ENCODE measurements at places on chromosomes 3 and 15.
A peak's percentile ranks its signal among the peaks of the same experiment; 100 is the strongest.

DNA sequence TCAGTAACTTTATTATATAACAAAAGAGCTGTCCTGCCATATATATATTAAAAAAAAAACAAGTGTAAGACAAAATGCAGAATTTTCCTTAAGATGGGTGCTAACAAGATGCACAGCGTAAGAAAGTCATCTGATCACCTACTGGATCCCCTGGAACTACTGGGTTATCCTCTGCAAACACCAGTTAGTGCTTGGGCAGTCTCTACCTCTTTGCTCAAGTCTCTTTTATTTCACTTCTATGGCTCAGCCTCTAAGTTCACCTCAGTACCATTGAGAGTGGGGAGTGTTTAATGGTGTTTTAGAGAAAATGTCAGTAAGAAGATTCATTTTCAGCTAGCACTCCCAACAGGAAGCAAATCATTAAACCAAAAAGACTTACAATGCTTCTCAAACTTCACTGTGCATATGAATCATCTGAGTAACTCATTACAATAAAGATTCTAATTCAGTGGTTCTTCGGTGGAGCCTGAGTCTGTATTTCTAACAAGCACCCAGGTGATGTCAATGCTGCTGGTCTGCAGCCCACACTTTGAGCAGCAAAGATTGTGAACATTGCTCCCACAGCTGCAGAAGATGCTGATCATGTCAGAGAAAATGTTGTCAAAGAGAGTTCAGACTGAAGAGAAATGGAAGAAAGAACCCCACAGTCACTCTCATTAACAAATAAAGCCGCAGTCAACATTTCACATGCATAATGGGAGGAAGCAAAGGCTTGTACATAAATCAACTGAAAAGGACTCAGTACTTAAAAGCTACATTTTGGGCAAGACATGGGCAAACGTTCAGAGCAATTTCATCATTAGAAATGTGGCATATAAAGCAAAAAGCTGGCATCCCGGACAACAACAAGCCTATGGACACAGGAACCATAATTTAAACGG is 227.1 kb upstream of the ATP11B start:
- no peak for DNase-seq

DNA sequence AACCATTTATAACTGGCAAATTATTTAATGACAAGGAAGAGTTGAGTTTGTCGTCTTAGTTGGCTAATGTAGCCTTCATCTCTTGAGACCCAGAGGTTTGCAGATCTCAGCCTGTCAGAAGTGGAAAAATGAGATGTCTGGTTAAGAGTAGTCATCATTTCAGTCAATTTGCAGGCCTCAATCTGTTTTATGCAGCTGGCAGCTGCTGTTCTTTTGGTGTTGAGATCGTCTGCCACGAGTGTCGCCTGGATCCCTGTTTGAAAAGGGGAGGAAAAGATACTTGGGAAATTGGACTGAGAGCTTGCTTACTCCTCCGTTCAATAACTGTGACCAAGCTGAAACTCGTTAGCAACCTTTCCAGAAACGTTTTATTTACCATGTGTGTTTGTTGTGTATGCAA is 2.3 kb downstream of the PHLDB2 start:
- no peak for DNase-seq

DNA sequence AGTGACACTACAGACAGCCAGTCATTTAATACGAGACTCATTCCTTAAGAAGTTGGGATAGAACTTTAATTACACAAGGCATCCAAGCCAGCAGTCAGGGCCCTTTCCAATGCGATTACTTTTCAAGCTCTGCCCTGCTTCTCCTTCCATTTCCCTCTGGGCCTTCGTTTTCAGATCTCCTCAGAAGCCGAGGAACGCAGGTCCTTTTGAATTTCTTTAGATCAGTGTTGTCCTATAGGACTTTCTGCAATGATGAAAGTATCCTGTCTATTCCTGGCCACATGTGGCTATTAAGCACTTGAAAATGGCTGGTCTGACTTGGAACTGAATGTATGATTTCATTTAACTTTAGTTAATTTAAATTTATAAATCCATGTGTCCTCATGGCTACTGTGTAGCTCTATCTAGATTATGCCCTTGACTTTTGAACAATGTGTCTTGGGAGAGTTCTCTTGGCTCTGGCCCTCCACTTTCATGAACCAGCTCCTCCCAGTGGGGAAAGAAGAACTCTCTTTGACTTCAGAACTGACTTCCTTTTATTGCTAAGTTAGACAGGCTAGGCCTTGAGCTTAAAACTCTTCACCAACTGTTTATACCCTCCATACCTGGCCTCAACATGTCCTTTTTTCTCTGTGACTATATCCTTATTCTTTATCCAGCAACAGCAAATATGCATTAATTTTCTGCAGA is 22.6 kb downstream of the TGFBR2 start:
- DNase-seq: peak; percentile 56

- DNase-seq: no peak
These were observed 2.4 kb downstream of the SKOR1 start for GRCh38 chr15:67827562-67828277.

GRCh38 chr15:48532946-48533345 is 112.6 kb downstream of the FBN1 start:
- peak; percentile 26 for DNase-seq

GRCh38 chr3:186315581-186316354 is 46.3 kb downstream of the DGKG start:
- DNase-seq: peak; percentile 56

GRCh38 chr3:76028774-76029173 is 243.4 kb upstream of the ZNF717 start:
- no peak for DNase-seq

GRCh38 chr15:52546031-52546751 is 17.5 kb upstream of the MYO5A start:
- no peak for DNase-seq

DNA sequence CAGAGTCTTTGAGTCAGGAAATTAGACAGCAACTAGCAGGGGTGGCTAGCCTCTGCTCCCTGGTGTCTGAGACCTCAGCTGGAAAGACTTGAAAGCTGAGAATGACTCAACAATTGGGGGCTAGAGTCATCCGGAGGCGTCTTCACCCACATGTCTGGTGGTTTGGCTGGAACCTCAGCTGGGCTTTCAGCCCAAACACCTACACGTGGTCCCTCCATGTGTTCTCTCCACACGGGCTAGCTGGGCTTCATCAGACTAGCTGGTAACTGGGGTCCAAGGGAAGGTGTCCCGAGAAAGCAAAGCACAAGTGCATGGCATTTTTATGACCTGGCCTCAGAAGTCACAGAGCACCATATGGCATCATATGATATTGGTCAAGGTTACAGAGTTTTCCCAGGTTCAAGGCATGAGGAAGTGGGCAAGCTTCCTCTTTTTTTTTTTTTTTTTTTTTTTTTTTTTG is 19.9 kb upstream of the ABHD2 start:
- DNase-seq: peak; percentile 100

GRCh38 chr3:110487840-110488239 is 583.8 kb upstream of the NECTIN3 start:
- DNase-seq: no peak

- DNase-seq: no peak
These were observed 400.2 kb downstream of the GABRB3 start for GRCh38 chr15:26372706-26373105.

DNA sequence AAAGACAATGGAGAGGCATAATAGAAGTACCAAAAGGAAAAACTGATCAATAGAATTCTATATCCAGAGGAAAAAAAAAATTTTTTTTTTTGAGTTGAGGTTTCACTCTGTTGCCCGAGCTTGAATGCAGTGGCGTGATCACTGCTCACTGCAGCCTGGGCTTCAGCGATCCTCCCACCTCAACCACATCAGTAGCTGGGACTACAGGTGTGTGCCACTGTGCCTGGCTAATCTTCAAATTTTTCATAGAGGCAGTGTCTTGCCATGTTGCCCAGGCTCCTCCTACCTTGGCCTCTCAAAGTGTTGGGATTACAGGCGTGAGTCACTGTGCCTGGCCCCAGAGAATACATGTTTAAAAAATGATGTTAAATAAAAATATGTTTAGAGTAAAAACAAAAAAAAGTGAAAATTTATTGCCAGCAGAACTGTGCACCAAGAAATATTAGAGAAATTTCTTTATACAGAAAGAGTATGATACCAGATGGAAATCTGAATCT is 154.3 kb upstream of the ZBTB20 start:
- no peak for DNase-seq

DNA sequence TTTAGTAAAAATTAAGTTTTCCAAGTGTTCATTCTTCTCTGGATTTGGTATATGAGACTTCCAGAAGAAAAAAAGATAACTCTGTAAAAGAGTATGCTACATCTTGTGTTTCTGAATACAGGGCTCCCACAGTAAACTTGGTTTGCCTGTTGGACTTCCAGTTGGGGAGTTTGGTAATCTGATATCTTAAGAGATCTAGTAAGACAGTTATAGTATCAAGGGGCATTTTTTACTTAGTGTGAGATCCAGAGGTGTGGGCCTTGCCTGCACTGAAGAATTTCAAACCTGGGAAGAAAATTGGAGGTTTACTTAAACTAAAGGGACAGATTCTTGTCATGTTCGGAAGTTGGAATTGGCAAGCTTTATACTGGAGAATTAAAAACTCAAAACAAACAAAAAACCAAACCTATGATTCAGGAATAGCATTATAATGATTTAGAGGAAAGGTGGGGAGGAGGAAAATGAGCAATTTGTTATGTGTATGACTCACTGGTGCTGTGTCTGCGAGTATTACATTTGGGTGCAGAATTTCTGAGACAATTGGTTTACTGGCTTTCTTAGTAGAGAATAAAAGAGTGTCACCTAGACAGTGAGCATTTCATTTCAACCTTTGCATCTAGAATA is 58.9 kb upstream of the ULK4 start:
- DNase-seq: peak; percentile 69

DNA sequence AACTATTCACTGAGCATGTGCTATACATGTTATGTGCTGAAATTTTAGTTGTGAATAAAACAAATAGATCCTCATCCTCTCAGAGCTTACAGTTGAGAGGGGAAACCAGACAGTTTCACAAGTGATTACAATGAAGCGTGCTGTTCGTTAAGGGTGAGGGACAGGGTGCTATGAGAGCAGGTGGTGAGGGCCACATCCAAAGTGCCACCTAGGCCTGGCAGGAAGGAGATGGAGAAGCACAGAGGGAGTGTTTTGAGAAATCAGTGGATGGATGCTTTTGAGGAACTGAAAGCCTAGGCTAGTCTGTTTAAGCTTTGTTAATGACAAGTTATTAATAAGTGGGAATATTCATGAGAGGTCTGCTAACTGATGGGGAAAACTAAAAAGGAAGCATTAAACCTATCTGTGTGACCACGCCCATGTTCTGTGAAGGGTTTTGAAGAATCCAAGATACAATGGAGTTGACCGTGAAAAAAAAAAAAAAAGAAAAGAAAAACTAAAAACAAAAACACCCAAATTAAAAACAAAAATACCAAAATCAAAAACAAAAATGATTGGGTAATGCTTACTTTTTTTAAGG is 7.3 kb downstream of the MCTP2 start:
- no peak for DNase-seq

GRCh38 chr3:18403061-18403460 is 22.1 kb downstream of the SATB1 start:
- no peak for DNase-seq

DNA sequence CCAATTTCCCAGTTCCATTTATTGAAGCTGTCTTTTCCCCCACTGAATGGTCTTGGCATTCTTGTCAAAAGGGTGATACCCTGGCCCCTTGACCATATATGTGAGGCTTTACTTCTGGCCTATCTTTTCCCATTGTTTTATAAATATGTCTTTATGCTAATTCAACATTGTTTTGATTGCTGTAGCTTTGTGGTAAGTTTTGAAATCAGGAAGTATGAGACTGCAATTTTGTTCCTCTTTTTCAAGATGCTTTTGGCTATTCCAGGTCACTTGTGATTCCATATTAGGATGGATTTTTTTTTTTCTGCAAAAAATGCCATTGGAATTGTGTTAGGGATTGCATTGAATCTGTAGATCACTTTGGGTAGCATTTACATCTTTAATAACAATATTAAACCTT is 141.2 kb upstream of the MANF start:
- DNase-seq: no peak

DNA sequence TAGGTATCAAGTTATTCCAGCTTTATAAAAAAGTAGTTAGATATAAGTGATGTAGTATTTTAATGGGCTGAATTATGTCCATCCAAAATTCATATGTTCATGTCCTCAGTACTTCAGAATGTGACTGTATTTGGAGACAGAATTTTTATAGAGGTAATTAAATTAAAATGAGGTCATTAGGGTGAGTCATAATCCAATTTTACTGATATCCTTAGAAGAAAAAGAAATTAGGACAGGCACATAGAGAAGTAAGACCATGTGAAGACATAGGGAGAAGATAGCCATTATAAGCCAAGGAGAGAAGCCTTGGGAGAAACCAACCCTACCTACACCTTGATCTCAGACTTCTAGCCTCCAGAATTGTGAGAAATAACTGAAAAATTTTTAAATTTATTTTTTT is 30.3 kb downstream of the RAP2B start:
- DNase-seq: no peak

DNA sequence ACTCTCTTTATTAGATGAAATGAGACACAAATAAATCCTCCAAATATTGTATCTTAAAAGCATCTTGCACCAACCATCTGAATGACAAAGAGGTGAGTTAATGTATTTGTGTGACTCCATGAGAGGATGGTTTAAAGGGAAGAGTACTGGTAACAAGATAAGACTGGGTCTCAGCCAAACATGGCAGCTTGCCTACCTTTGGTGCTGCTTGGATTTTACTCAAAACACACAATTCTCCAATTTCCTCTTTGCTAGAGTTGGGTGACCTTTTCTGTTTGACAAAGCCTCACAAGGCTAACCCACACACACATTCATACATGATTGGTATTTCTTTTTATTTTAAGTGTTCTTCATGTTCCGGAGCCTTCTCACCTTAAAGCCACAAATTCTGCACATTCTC is 506.4 kb downstream of the FGF12 start:
- DNase-seq: no peak

DNA sequence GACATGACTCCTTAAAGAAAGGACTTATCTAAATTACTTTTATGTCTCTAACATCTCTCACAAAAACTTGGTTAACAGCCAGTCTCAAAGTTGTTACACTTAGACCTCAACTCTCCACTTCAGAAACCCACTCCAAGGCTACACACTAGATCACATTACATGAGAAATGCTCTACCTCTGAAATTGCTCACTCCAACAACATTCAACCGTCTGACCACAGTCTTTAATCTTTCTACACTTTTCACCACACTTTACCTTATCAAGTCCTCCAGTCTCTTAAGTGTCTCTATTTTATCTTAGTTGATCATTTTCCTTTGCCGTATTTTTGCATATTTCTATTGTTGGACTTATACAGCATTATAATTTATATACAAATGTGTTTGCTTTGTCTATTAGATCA is 5.8 kb downstream of the SLC12A6 start:
- no peak for DNase-seq

- peak; percentile 88 for DNase-seq
These were observed 208.4 kb upstream of the NANOGP8 start for GRCh38 chr15:35293353-35294130.

Data from RPMI7951 (cell line).